ENCODE measurements at places on chromosomes 16 and 17. TPM values are rescaled to one million over a fixed set of nuclear protein-coding genes. Genes with fewer than 3 reads are reported as not detected.

- DNase-seq = no peak
Measured at GRCh38 chr16:4319454-4320421, 3.9 kb downstream of the GLIS2 start.

The KCNJ18 gene
- total RNA-seq = 2.0 TPM

- DNase-seq = no peak
Measured at GRCh38 chr16:11734025-11734652, 8.5 kb downstream of the TXNDC11 start.

DNA sequence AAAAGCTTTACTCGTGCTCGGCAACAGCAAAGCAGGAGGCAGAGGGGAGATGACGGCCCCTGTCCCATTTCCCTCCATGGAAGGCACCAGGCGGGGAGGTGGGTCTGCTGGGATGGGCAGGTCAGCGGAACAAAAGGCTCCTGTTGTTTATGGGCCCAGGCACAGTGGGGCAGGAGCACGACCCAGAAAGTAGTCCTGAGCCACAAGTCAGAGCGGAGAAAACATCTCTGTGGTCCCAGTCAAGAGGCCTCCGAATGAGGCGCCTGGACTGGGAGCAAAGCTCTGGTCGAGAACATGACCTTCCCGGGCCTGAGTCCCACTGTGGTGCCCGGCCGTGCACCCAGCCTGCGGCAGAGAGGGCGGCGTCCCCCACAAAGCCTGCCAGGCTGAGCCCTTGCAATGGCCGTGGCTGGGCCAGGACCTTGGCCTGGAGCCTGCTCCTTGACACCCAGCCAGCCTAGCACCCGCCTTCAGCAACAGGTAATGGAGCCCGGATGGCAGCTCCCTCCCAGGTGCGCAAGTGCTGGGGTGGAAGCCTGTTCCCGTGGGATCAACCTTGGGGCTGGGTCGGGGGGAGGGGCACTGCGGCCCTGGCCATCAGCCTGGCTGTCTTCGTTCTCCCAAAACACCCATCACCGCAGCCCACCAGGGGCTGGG, 3.6 kb downstream of the RFNG start:
- no peak for DNase-seq

- no peak for DNase-seq
Measured at GRCh38 chr16:78884204-78884603, 716.3 kb downstream of the MAF start.

DNA sequence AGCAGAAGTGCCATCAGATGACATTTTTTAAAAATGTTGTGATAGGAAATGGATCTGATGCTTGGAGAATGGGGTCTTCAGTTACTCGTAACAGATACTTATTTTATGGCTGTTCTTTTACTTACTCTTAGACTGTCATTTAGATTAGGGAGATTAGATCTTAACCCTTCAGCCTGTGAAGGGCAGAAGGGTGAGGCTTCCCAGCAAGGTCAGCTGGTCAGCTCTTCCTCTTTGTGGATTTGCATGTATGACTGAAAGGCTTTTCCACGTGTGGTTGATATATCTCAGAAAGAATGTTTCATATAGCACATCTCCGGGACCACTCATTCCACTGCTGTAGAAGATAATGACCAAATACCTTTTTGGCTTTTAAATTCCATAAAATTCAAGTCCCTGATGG, 27.4 kb downstream of the GRB7 start:
- no peak for DNase-seq

GRCh38 chr17:16584273-16584995, 15.4 kb upstream of the ZNF287 start:
- DNase-seq = peak; percentile 98

DNA sequence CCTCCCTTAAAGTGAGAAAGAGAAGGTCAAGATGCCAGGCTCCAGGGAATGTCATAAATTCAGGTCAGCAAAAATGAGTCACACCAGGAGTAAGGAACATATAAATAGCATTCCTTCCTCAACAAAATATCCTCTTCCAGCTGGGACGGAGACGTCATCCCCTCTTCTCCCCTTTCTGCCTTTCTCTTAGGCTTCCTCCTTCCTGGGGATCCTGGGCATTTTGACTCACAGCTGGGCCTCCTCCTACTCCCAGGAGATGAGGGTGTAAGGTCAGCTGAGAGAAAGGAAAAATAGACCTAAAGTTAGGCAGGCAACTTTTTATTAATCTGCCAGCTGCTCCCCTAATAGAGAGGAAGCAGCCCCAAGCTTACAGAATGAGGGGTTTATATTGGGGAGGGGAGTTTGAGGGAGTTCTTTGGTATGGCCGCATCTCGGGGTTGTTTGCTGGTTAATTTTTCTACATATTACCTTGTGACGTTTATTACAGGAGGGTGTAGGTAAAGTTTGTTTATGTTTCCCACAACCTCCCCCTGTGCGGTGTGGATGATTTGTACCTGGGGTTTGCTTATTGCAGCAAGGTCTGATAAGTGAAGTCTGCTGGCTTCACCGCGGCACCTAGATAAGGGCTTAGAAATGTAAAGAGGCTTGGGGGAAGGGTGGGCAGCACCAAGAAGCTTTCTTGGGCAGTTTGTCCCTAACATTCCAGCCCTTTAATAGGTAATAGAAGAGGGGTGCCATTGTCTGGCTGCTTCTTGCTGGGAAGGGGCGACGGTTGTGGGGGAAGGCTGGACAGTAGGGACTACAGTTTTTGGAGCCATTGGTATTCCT, 7.1 kb upstream of the ZNF747 start:
- DNase-seq = no peak

The CHMP6 gene
- total RNA-seq = 27.2 TPM

DNA sequence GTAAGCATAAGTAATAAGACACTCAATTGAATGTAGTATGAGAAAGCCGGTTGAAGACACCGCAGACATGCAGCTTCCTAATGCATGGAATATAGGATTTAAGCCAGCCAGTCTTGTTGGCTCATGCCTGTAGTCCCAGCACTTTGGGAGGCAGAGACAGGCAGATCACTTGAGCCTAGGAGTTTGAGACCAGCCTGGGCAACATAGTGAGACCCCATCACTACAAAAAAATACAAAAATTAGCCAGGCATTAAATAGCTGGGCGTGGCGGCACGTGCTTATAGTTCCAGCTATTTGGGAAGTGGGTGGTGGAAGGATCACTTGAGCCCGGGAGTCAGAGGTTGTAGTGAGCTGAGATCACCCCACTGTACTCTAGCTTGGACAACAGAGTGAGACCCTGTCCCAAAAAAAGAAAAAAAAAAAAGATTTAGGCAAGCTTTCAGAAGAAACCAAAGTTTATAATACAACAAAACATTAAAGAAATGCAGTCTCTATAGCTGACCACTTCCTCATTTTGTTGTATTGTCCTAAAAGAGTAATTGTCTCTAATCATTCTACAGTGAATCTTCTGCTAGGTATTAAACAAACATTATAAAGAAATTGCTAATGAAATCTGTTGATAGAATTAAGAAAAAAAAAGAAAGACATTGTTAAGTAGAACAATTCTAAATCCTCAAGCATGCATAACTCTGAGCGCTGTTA, 68.6 kb upstream of the KIFC3 start:
- DNase-seq = no peak

DNA sequence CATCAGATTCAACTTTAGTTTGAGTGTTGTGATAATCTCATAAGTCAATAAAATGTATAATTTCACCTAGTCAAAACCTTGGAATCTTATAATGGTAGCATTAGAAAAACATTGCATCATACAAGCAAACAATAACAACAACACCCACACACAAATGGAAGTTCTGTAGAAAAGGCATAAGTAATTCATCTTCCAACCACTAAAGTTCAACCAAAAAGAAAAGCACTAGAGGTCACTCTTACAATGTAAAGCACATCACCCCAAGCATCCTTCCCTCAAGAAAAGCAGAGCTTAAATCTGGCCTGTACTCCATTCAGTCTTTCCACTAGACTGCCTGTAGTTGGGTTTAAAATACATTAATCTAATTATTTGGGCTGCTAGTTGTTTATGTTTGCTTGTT, 1.8 kb downstream of the CNTNAP4 start:
- no peak for DNase-seq

DNA sequence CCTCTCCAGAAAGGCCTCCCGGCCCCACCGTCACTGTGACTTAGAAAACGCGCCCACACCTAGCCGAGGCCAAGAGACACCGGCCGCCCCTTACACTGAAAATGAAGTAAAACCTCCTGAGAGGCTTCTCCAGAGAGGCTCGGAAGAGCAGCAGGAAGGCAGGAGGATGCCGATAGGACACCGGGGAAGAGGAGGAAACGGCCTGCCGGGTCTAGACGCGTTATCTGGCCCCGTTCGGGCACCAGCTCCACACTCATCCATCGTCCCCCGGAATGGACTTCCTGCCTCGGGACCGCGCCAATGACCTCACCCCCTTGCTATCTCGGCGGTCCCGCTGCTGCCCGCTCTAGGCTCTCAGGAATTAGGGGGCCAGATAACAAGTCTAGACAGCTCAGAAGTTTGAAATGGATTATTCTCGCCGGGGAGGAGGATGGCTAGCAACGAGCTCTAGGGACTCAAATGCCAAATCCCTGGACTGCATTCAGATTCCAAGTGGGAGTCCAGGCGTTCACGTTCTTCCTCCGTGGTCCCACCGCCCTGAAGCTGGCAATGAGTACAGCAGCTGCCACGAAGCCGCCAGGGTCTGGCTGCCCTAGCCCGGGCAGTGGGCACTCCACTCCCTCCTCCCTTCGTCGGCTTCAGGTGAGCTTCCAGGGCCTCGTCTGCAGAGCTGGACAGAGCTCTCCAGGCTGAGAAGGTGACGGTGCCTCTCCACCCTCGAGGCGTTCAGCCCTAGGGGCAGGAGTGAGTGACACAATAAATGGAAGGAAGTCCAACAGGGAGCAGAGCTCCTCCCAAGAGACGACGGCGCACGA, 350.9 kb downstream of the FOXL1 start:
- no peak for DNase-seq

DNA sequence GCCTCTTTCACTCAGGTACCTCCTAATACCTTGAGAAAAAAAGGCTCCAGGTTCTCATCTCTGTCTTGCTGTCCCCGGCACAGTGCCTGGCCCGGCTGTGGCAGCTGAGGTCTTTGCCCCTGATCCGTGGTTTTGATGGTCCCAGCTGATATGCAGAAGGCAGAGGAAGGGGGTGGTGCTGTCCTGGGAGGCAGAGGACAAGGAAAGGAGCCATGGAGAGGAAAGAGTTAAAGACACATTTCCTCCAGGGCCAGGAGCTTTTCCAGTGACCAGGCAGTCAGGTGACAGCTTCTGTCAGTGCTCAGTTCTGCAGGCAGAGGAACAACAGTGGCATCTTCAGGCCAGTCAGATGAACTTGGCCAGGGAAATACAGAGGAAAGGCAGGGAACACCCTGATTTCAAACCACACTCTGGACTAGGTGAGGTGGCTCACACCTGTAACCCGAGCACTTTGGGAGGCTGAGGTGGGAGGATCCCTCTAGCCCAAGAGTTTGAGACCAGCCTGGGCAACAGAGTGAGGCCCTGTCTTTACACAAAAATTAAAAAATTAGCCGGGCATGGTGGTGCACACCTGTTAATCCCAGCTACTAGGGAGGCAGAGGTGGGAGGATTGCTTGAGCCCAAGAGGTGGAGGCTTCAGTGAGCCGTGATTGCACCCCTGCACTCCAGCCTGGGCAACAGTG, 3.3 kb upstream of the COG1 start:
- no peak for DNase-seq

The ARHGAP44 gene
- 3.0 TPM for total RNA-seq

GRCh38 chr16:79725051-79725450, 124.5 kb upstream of the MAF start:
- DNase-seq = no peak

- no peak for DNase-seq
Measured at GRCh38 chr17:76578376-76578775, 7.3 kb downstream of the ST6GALNAC2 start.

- DNase-seq = no peak
Measured at GRCh38 chr17:60827943-60828342, 150.3 kb downstream of the BCAS3 start.

The SBK1 gene
- total RNA-seq = 2.7 TPM

DNA sequence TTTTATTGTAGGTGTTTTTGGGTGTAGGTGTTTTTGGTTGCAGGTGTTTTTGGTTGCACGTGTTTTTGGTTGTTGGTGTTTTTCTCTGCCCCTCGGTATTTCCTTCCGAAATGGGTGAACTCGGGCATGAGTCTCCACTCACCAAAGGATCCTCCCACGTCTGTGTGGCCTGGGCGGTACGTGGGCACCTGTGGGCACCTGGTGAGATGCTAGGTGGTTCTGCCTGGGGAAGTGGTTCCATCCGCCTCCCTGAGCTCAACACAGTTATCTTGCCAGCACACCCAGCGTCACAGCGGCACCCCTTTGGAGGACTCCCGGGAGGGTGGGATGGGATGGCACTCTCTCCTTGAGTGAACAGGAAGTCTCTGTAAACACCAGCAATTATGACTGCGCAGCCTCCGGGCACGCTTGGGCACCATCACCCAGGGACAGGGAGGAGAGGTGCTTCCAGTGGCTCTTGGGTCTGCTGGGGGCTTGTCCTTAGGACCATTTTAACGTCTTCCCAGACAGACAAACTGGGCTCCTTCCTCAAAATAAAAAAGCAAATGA, 29.8 kb downstream of the COX4I1 start:
- DNase-seq = no peak

The HSD17B1 gene
- total RNA-seq = 5.2 TPM

The SOX9 gene
- 22.4 TPM for total RNA-seq

The KRTAP9-8 gene
- total RNA-seq = not detected

DNA sequence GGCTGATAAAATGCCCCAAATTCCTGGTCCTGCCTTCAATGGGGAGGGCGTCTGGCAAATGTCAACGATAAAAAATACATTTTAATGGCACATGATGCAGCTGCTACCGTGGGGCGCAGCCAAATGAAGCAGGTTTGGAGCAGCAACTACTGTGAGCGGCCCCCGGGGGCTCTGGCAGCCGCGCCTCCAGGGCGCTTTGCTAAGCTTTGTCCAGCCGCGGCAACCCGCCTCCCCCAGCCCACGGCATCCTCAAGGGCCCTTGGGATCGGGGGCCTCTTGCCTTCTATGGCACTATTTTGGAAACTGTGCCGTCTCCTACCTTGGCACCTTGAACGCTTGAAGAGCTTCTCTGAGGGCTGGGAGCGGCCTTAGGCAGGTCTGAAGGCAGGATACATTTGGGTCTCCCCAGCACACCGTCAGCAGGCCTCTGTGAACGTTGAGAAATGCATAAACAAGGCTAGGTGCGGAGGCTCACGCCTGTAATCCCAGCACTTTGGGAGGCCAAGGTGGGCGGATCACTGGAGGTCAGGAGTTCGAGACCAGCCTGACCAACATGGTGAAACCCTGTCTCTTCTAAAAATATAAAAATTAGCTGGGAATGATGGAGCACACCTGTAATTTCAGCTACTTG, 25.1 kb downstream of the TBX4 start:
- peak; percentile 58 for DNase-seq

DNA sequence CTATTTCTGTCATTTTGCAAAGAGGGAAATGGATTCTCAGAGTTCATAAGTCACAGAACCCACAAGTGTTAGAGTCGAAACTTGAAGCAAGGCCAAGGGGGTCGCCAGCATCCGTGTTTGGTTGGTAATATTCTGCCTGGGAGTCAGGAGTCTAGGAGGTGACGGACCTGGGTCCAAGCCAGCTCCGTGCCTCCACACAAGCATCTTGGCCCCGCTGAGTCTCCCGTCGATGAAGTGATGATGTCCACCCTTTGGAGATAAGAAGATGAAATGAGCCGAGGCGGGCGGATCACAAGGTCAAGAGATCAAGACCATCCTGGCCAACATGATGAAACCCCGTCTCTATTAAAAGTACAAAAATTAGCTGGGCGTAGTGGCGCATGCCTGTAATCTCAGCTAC, 53.2 kb upstream of the TNRC6C start:
- DNase-seq = no peak

Data from lower leg skin (tissue), 4 donors.